ENCODE measurements at places on chromosomes 6 and 20.

- no peak for DNase-seq
Measured at GRCh38 chr6:41970436-41970846, 28.8 kb upstream of the CCND3 start.

GRCh38 chr6:130927305-130927704 is 100.1 kb downstream of the SMLR1 start:
- DNase-seq, result no peak

GRCh38 chr6:11688425-11688709 is 90.2 kb downstream of the ADTRP start:
- DNase-seq, result no peak

DNA sequence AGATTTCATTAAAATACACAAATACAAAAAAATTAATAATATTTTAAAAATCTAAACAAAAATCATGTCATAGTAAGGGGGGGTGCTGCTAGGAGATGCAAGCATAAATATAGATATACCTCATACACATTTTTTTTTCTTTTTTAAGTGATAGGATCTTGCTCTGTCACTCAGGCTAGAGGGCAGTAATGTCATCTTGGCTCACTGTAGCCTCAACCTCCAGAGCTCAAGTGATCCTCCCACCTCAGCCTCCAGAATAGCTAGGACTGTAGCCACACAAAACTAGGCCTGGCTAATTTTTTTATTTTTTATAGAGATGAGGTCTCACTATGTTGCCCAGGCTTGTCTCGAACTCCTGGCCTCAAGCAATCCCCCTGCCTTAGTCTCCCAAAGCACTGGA is 90.8 kb downstream of the HACE1 start:
- DNase-seq, result no peak

- DNase-seq, result peak; percentile 2
Measured at GRCh38 chr6:95923518-95923917, 92.3 kb upstream of the FUT9 start.

DNA sequence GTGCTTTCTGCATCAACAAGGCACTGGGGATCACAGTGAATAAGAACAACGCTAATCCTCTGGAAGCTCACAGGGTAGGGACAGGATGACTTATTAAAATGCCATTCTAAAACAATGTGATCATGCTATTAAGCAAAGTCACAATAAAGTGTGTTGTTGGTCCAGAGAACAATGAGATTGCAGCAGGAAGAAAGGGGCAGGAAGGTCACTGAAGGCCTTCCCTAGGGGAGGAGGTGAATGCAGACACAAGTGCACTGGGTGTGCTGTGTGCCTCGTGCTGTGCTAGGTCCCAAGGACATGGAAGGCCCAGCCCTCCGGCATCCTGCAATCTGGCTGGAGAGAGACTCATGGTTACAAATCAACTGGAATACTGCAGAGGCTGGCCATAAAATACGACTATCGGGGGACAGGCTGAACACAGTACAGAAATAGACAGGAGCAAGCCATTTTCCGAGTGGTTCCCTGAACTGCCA is 55.7 kb downstream of the LYRM4 start:
- DNase-seq, result no peak

GRCh38 chr6:21559238-21559637 is 34.3 kb upstream of the SOX4 start:
- no peak for DNase-seq

GRCh38 chr6:158489441-158489840 is 70.5 kb upstream of the TMEM181 start:
- no peak for DNase-seq

DNA sequence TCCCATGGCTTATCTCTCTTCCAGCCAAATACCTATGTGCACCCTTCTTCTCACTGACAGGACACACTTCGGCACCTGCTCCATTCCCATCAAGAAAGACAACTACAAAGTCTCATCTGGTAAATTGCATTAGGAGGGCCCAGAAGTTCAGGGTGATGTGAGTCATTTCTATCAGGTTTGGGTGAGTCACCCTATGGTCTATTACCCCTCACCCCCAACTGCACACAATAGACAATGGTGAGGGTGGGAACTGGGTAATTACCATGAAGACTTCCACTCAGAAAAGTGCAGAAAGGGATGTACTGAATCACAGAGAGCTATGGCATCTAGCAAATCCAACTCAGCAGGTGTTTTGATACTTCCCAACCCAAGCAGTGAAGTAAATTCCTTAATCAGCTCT is 54.8 kb downstream of the OPN5 start:
- DNase-seq, result no peak

GRCh38 chr20:31527266-31527665 is 13.0 kb downstream of the HM13 start:
- DNase-seq, result no peak

- DNase-seq, result no peak
Measured at GRCh38 chr6:107628878-107629277, 139.0 kb downstream of the SOBP start.
